H1 (cell line): ENCODE measurements at places on chromosomes 2 and 18. TPM values are rescaled to one million over a fixed set of nuclear protein-coding genes. Genes with fewer than 3 reads are reported as not detected.

GRCh38 chr2:182043861-182044260 lies 58.2 kb downstream of the PPP1R1C start:
- no peaks in the 10 kb centered on the region for H3K4me1 ChIP-seq
- no peak overlapping the region for H3K27ac ChIP-seq
- no peaks in the 10 kb centered on the region for H3K27me3 ChIP-seq

DNA sequence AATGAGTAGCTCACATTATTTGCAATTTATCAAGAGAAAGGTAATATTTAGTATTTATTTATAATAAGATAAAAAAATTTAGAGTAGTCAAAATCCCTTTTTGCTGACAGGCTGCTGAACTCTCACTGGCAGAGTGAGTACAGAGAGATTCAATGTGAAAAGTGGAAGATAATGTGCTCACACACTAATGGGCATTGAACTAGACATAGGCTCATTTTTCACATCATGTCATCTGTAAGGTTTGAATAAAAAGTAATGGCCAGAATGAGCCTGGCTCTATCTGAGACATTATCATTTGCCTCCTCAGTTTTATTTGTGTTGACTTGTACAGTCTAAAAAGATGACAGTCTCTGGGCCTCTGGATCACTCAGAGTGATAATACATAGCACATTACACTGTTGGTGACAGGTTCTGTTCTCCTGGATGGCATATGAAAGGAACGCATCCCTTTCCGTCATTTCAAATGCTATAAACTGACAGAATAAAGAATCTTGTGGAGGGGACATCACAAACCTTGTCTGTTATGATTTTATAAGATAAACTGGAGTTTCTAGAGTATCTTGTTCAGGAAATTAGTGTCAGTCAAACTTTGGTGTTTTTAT lies 812.9 kb downstream of the NR4A2 start:
- no peak for DNase-seq
- H3K4me1 ChIP-seq = no peaks in the 10 kb centered on the region
- no peak overlapping the region for H3K27ac ChIP-seq
- no peaks in the 10 kb centered on the region for H3K27me3 ChIP-seq
- H3K4me3 ChIP-seq = no peak overlapping the region

GRCh38 chr2:51780353-51780752 lies 748.4 kb upstream of the NRXN1 start:
- 0 out of 2 replicates have a peak, but pooled peaks cover 6% of the 10 kb centered on the region for H3K36me3 ChIP-seq
- H3K4me1 ChIP-seq = no peaks in the 10 kb centered on the region
- H3K27ac ChIP-seq = no peak overlapping the region
- H3K4me3 ChIP-seq = no peak overlapping the region
- H3K27me3 ChIP-seq = no peaks in the 10 kb centered on the region

DNA sequence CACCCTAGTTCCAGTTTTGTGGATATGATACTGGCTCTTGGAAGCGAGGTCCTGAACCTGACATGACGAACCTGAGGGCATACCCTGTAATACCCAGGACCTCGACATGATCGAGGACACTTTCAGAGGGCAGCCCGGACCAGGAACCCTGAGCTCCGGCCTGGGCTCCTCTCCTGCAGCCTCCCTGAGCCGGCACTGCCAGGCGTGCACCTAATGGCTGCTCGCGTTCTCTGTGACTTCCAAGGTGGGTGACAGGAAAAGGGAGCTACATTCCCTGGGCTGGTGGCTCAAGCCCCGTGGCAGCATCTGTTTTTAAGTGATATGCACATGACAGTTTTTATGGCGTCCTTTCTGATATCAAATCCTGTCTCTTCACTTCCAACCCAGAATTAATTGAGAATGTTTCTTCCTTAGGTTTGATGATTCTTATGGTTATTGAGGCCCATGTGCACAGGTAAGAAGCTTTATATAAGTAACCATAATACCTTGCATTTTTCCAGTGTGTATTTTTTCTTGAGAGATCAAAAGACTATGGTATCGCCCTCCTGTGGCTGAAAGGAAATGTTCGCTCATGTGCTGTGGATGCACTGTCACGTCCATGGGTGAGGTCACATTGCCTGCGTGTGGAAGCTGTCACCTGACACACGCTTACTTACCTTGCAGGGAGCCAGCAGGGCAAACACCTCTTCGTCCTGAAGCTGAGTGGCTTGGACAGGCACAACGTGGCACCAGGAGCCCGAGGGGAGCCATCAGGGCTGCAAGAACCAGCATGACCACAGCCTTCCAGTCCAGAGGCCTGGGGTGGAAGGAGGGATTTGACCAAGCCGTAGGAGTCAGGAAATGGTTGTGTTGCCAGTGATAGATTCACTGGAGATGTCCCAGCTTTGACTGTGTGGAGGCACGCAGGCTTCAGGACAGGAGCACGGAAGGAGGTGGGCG lies 367.4 kb upstream of the MYT1L start:
- no peak for DNase-seq
- H3K27me3 ChIP-seq = no peaks in the 10 kb centered on the region

DNA sequence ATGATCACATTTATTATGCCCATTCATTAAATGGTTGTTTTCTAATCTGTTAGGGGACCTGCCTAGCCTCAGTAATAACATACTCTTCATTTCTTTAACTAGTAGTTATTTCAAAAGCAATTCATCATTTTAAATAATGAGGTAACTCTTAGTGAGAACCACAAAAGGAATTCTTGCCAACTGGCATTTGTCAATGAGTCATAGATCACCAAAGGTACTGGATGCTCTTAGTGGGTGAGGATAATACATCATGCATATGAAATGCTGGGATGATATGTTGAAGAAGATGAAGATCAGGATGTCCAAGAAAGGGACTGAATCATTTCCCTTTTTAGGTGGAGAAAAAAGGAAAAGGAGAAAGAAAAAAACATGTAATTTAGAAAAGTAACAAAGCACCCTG lies 826.2 kb upstream of the DDX18 start:
- H3K27ac ChIP-seq = no peak overlapping the region
- H3K36me3 ChIP-seq = no peaks in the 10 kb centered on the region
- H3K4me1 ChIP-seq = no peaks in the 10 kb centered on the region

DNA sequence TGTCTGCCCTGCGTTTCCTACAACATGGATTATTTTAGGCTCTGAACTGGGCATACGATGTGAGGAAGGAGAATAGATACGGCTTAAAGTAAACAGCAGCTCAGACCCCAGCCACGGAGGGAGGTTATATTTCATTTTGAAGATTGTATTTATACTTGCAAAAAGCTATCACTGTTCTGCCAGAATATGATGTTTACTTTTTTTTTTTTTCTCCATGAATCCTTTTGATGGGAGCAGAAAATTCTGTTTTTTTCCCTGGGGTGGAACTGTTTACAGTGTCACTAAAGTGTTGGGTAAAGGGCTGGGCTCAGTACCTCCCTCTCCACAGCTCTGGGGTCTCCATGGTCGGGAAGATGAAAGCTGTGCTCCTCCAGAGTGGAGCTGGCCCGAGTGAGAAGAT lies 13.1 kb downstream of the PCARE start:
- no peak overlapping the region for H3K27ac ChIP-seq
- peaks cover 1% of the 10 kb centered on the region for H3K4me1 ChIP-seq
- no peaks in the 10 kb centered on the region for H3K27me3 ChIP-seq
- H3K4me3 ChIP-seq = no peak overlapping the region
- no peaks in the 10 kb centered on the region for H3K36me3 ChIP-seq
- DNase-seq = no peak

DNA sequence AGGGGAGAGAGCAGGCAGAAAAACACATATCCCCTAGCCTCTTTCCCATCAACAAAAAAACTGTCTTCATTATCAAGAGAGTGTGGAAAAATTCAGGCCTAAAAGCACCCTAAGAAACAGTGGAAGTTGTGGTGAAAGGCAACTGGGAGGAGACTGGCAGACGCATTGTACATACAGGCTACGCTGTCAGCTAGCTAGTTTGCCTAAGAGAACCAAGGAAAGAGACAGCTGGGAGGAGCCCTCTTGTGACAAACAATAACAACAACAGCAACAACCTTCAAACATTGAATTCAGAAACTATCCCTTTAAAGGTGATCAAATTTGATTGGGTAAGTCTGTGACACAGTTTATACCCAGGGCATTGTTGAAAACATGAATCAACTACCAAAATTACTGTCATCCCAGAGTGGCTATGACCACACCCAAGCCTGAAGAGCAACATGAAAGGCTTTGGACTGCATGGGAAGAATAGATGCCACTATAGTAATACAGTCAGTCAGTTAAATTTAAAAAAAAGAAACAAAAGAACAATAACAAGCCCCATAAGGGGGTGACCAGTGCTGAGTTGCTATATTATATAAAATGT lies 88.9 kb upstream of the CRIM1 start:
- no peak for DNase-seq
- H3K27me3 ChIP-seq = no peaks in the 10 kb centered on the region
- peaks cover 8% of the 10 kb centered on the region for H3K4me1 ChIP-seq
- H3K4me3 ChIP-seq = no peak overlapping the region
- no peak overlapping the region for H3K27ac ChIP-seq

GRCh38 chr18:79924814-79925731 lies 26.4 kb downstream of the SLC66A2 start:
- H3K4me3 ChIP-seq = no peak overlapping the region
- no peaks in the 10 kb centered on the region; the same call in 1 of the 2 replicates for H3K36me3 ChIP-seq
- no peaks in the 10 kb centered on the region for H3K27me3 ChIP-seq
- no peaks in the 10 kb centered on the region for H3K4me1 ChIP-seq

DNA sequence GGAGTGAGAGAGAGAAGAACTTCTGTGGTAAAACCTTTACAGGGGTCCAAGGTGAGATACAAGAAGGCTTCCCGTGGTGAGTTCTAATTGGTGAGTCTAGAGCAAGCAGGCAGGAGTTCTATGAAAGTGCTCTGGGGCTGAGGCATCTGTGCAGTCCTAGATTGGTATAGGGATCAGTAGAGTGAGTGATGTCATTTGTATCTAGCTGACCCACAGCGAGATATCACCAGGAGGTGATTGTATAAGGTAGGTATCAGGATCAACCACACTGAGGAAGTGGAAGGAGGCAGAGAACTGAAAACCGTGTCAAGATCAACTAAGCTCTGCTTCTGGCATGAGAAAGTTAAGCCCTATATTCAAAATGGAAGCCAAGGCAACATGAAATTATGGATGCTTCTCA lies 1648.9 kb upstream of the TMEFF2 start:
- H3K4me3 ChIP-seq = no peak overlapping the region
- H3K4me1 ChIP-seq = no peaks in the 10 kb centered on the region
- H3K36me3 ChIP-seq = no peaks in the 10 kb centered on the region
- no peak overlapping the region for H3K27ac ChIP-seq

DNA sequence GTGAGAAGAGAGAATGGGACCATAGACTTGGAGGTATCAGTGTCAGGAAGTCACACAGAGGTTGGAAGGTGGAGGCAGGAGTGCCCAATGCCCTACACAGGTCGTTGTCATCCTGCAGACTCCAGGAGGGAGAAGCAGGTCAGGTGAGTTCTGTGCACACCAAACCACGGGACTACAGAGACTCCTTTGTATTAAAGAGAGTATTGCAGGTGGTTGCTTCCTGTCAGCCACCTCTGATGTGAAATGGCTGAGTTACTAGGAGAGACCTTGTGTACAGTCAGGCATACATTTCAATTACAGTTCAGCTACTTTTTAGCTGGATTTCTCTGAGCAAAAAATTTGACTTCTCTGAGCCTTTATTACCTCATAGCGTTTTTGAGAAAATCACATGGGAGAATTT lies 51.6 kb downstream of the SPP2 start:
- H3K4me1 ChIP-seq = no peaks in the 10 kb centered on the region
- no peaks in the 10 kb centered on the region for H3K36me3 ChIP-seq
- H3K4me3 ChIP-seq = no peak overlapping the region

CUL3 gene
- total RNA-seq = 111 and 113 TPM in 2 replicates

UCN gene
- total RNA-seq = not detected in 2 replicates

GPBAR1 gene
- total RNA-seq = 0.32 and 0.63 TPM in 2 replicates

CCDC148 gene
- total RNA-seq = 1.3 and 1.5 TPM in 2 replicates

KIAA2012 gene
- total RNA-seq = not detected in 2 replicates
